CD4-positive, CD25-positive, alpha-beta regulatory T cell (primary cell): ENCODE measurements at places on chromosomes 3 and 15.

- no peak for DNase-seq
These were observed 104.1 kb downstream of the APBA2 start for GRCh38 chr15:28989896-28990295.

DNA sequence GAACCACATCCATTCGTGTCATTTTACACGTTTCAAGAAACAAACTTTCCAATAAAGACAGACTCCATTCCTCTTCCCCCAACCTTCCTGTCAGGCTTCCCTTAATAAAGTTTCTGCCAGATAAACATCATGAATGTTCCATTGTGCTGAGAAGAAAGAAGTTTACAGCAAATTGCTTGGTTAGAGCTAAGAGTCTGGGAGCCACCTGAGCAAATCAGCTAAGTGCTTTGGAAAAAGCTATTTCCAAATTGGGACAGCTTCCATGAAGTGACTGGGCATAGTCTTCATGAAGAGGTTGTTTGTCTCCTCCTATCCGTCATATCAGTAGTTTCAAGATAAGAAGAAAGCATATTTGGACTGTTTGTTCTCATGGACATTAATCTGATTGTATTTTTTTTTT is 77.0 kb downstream of the MAGI1 start:
- DNase-seq, result no peak

DNA sequence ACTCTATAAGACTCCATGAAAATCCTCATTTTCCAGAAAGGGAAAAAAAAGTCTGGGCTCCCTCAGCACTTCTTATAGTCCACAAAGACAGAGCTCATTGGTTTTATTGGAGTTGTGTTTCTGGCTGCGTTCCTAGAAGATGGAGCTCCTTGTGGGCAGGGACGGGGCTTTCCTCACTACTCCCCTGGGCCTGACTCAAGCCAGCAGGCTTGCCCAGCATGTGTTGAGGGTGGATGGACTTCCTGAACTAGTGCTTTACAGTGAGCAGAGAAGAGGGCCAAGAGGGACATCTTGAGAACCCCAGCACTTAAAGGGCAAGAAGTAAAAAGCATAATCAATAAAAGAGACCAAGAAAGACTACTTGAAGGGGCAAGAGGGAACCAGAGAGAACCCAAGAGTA is 43.2 kb upstream of the EPHB1 start:
- no peak for DNase-seq

- DNase-seq, result no peak
These were observed 109.8 kb upstream of the MANF start for GRCh38 chr3:51275111-51275805.

- DNase-seq, result peak; percentile 20
These were observed 67.6 kb upstream of the HACD2 start for GRCh38 chr3:123652342-123652984.

- no peak for DNase-seq
These were observed 394.6 kb downstream of the ZNF385D start for GRCh38 chr3:21356402-21356801.

DNA sequence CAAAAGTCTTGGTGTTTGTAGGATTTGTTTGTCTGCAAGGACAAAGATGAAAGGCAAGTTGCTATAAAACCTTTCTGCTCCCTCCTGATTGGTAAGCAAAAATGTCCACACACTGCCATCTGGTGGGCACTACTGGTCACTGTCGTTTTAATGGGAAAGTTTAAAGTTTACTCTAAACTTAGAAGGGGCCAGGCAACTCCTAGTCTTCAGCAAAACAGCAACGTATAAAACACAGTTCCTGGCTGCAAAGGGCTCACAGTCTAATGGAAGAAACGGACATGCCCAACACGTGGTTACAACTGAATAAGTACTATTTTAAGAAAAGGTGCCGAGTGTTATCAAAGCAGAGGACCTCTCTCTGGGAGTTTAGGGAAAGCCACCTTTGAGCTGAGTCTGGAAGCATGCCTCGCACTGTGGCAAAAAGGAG is 23.7 kb upstream of the TPRG1 start:
- DNase-seq, result peak; percentile 60

DNA sequence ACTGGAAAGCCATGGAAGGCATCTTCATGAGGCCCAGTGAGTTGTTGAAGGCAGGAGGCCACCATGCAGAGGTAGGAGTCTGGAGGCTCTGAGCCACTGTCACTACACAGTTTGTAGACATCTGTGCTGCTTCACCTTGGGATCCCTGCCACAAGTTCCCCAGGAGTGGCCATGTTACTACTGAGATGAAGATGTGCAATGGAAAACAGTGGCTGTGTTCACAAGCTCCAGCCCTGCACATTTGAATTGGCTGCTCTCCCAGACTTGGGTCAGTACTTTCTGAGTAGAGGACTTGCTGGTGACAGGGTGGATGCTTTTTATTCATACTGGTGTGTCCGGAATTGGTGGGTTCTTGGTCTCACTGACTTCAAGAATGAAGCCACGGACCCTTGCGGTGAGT is 86.9 kb upstream of the C15orf39 start:
- DNase-seq, result no peak

- no peak for DNase-seq
These were observed 506.0 kb downstream of the GBE1 start for GRCh38 chr3:81255463-81255862.

DNA sequence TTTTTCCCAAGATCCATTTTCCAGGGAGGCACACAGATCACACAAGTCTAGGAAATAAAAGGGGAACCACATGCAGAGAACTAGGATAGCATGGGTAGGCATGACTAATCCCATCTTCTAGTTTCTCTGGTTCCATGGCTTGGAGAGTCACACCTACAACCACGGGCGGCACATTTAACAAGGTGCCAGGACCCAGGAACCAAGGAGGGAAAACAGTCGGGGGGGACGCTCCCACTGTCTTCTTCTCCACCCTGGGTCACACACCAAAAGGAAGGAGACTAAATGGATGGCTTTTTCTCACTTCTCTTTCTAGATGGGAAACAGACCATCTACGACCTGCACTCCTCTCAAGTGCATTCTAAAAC is 4.6 kb upstream of the SMCO1 start:
- no peak for DNase-seq

DNA sequence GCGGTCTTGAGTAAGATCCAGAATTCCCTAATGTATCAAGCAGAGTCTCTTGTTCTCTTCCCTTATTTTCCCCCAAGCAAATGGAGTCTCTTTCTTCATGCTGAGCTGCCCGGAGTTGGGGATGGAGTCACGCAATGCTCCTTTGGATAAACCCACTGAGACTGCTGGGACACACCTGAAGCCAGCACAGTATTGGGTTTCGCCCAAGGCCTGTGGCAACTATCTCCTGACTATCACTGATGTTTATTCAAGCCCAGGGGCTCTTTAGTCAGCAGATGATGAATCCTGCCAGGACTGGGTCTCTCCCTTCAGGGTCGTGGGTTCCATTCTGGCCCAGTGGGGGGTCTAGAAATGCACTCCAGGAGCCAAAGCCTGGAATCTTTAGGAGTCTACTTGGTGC is 11.3 kb downstream of the USF3 start:
- DNase-seq, result no peak

DNA sequence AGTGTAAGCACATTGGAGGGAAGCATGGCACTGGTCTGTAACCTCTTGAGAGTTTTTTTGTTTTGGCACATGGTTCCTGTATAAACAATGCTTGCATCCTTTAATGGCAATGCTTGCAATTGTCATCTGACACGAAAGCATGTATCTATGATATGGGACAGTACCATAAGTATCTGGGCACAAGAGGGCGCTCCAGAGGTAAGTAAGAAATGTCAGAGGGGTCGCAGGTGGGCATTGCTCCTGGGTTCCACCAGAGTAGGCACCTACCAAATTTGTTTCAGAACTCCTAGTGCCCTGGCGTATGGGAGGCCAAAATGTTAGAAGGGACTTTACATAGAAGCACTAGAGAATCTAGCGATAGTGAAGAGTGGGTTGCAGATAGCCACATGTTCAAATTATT is 58.7 kb upstream of the BCHE start:
- no peak for DNase-seq

- peak; percentile 29 for DNase-seq
These were observed 263.3 kb downstream of the LPP start for GRCh38 chr3:188417271-188417696.

DNA sequence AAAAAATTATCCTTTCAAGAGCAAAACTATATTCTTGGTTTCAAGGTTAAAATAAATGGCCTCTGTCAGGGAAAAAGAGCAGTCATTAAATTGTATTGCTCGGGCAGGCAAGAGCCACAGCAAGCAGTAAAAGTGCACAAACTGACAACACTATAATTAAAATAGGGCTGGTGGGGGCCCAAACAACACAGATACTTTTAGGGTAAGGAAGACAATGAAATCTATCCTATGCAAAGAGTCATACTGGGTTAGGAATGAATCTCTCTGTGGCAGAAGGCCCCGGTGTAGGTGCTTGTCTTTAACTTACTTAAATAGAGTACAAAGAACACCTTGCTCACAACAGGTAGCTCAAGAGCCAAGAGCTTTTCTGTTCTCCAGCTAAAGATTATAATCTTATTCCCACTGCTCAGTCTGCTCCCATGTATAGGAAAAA is 94.7 kb downstream of the DLG1 start:
- no peak for DNase-seq

GRCh38 chr3:194879126-194879877 is 193.6 kb downstream of the FAM43A start:
- no peak for DNase-seq

GRCh38 chr3:172705170-172705569 is 5.7 kb downstream of the NCEH1 start:
- no peak for DNase-seq

- no peak for DNase-seq
These were observed 128.5 kb downstream of the SERPINI1 start for GRCh38 chr3:167863811-167864551.

DNA sequence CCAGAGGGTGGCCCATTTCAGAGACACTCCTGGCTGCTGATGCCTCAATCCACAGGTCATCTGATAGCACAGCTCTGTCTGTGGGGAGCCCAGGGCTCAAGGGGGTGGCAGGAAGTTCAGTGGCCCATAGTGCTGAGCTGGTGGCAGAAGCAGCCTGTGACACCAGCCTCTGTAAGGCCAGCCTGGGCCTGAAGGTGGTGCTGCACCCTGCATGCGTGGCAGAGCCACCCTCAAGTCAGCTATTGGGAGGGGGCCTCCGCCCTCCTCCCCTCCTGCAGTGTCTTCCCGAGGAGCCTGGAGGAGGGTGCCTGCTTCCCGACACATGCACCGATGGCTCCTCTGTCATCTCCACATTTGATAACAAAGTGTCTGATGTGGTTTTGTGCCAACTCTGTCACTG is 3.0 kb downstream of the PLA1A start:
- DNase-seq, result peak; percentile 11

GRCh38 chr15:65945616-65946015 is 76.3 kb downstream of the RAB11A start:
- no peak for DNase-seq

DNA sequence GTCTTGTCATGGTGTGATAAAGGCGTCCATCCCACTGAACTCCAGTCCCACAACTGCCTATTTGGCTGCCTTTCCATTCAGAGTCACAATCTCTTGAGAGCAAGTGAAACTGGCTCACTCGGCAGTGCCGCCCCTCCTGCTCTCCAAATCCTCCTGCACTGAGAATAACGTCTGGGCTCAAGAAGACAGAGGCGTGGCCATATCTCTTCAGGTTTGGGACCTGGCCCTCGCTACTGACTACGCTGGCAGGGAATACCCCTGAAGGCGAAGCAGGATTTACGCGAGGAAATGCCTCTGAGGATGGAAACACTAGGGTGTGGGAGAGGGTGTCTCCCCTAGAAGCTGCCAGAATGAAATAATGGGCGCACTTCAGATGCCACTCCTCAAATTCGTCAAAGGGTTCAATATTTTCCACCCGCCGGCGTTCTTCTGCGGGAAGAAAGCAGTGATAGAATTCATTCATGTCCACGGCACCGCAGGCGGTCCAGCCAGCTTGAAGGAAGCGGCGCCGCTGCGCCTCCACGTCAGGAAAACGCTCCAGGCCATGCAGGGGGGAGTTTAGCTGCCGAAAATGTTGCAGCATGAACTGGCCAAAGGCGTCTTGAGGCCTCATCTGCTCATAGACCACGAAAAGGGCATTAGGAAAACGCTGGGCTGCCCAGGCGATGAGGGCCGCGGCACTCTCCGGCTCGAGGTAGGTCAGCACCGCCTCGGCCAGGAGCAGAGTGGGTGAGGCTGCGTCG is 985 bp downstream of the LCMT2 start:
- peak; percentile 5 for DNase-seq

DNA sequence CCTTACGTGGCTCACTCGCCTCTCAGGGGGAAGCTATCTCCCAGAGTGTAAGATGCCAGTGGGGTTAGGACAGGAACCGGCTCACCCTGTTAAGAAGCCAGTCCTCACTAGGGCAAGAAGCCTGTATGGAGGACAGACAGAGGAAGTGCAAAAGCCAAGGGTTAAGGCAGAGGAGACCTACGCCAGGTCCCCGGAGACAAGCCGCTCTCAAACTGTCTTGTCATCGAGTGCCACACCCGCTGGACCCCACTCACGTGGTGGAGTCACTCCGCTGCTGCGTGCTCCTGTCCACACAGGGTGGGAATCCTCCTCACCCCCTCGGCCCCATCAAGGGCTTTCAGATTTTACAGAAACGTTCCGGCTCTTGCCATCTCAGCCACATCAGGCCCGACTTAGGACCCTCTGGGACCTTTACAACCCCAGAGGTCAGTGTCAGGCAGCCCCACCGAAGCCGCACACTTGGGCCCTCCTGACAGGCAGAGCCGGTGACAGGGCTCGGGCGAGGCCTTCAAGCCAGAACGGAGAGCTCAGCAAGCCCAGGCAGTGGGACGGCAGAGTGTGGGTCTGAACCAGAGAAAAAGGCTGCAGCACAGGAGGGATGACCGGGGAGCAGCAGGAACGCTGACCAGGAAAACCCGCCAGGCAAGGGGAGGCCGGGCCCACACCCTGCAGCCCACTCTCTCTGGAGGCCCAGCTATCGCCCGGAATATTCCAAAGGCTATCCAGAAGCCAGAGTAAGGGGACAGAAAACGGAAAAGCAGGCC is 61.7 kb downstream of the XXYLT1 start:
- DNase-seq, result no peak

- DNase-seq, result no peak
These were observed 139.7 kb upstream of the CFAP20DC start for GRCh38 chr3:59189526-59189925.

- DNase-seq, result no peak
These were observed 366.0 kb downstream of the PTPRG start for GRCh38 chr3:61927332-61927731.

- no peak for DNase-seq
These were observed 136.9 kb downstream of the THSD4 start for GRCh38 chr15:71252044-71252739.

DNA sequence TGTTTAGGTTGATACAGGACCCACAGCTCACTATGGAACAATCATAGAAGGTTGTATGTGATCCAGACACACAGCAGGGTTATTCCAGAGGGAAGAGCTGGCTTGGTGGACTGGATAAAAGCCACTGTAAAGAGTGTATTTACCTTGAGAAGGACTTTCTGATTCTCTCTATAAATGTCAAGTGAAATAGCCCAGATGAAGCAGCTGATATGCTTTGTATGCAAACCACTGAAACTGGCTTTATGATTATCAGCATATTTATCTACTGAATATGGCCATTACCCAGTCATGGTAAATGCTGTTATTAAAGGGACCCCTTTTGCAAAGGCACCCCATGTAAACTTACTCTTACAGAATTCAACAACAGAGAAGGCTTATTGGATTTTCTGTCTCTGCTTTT is 28.1 kb downstream of the C3orf80 start:
- DNase-seq, result no peak
